ENCODE measurements at places on chromosomes 2 and 18. TPM values are rescaled to one million over a fixed set of nuclear protein-coding genes. Genes with fewer than 3 reads are reported as not detected.

Gene ARHGEF4
- under 0.01 TPM for total RNA-seq

Gene MOCOS
- 0.48 TPM for total RNA-seq

Gene ITGB1BP1
- 28.4 TPM for total RNA-seq

Gene ALK
- total RNA-seq = not detected

Gene AQP12B
- not detected for total RNA-seq

Gene UCN
- total RNA-seq = 0.38 TPM
